ENCODE measurements at places on chromosomes 6 and 20. TPM values are rescaled to one million over a fixed set of nuclear protein-coding genes. Genes with fewer than 3 reads are reported as not detected.

- DNase-seq: no peak
These were observed 142.5 kb downstream of the LCA5 start for GRCh38 chr6:79394690-79395089.

- no peak for DNase-seq
These were observed 80.8 kb downstream of the RCAN2 start for GRCh38 chr6:46410334-46410953.

- no peak for DNase-seq
These were observed 82.3 kb upstream of the CST7 start for GRCh38 chr20:24866742-24867141.

DNA sequence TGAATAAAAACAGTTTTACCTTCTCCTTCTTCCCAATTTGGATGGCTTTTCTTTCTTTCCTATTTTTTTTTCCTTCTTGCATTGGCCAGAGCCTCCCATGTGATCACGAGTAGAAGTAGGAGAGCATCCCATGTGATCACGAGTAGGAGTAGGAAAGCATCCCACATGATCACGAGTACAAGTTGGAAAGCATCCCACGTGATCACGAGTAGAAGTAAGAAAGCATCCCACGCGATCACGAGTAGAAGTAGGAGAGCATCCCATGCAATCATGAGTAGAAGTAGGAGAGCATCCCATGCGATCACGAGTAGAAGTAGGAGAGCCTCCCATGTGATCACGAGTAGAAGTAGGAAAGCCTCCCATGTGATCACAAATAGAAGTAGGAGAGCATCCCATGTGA lies 218.6 kb downstream of the DLL1 start:
- DNase-seq: no peak

- no peak for DNase-seq
These were observed 34.5 kb downstream of the MDGA1 start for GRCh38 chr6:37663019-37663810.

- DNase-seq: no peak
These were observed 66.4 kb downstream of the HMGN3 start for GRCh38 chr6:79167931-79168694.

- DNase-seq: peak; percentile 31
These were observed 14.4 kb upstream of the HLA-DQA1 start for GRCh38 chr6:32622545-32623401.

DNA sequence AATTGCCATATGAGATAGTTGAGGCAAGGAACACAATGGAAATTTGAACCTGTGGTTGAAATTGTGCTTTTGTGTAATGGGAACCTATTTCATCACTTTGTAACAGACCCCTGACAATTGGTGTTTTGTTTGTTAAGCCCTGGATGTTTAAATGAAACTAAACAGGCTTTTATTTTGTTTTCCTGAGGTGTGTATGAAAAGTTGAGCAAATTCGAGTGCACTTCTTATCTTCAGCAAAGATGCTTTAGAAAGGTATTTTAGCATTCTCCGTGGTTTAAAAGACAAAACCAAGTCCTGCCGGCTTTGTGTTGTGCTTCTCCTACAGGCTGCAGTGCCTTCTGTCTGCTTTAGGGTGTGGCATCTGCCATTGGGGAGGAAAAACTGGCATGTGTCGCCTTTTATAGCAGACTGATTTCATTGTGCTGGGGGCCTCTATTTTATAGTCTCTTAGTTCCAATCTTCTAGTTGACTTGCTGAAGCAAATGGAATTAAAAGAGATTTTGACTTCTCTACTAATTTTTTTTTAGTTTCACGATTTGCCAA lies 2.2 kb upstream of the ARID1B start:
- DNase-seq: no peak

DNA sequence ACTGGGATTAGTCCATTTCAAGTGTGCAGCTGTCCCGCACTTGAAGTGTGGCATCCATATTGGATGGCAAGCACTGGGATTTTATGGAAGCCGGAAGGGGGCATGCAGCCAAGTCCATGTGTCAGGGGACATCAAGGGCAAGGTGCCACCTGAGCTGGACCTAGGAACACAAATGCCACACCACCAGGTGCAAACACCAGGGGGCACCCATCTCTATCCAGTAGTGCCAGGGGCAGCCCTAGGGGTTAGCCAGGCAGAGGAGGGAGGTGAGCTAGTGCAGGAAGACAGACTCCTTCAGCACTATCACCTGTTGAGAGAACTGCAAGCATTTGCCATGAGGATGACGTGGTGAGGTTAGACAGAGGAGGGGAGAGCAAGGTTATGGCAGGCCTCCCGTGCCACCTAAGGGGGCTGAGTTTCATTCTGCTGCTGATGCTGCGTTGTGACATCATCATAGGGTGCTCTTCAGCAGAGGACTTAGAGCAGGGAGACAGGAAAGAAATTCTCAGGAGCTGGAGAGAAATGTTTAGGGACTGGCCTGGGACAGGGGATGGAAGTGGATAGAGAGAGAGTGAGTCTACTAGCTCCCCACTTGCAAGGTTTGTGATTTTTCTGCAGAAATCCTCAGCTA lies 192.6 kb upstream of the SLC24A3 start:
- peak; percentile 26 for DNase-seq

GRCh38 chr20:672963-673602 lies 2.5 kb downstream of the SCRT2 start:
- DNase-seq: peak; percentile 60

GRCh38 chr20:18774207-18774606 lies 39.4 kb upstream of the SCP2D1 start:
- DNase-seq: no peak

DNA sequence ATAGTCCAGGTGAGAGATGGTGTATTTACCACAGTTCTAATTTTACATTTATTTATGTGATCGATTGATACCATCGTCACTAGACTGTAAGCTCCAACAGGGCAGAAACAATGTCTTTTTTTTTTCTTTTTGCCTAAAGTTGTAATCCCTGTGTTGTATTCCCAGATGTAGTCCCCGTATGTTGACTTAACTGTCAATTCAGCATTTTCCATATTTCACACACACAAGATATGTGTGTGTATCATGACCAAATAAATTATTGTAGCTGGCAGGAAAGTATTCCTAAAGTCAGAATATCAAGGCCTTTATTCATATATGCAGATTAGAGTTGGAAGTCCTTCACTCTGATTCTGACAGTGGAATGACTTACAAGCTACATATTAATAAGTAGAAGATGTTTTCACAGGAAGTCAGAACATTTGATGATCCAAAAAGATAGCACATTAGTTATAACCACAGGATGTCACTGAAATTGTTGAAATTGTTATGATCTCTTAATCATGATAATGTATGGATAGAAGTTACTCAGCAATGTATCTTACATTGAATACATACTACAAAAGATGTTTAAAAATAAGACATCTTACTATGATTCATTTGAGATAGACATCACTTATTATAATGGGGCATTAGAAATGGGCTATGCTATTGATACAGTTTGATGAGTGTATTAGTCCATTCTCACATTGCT lies 10.6 kb downstream of the RNF182 start:
- DNase-seq: no peak

DNA sequence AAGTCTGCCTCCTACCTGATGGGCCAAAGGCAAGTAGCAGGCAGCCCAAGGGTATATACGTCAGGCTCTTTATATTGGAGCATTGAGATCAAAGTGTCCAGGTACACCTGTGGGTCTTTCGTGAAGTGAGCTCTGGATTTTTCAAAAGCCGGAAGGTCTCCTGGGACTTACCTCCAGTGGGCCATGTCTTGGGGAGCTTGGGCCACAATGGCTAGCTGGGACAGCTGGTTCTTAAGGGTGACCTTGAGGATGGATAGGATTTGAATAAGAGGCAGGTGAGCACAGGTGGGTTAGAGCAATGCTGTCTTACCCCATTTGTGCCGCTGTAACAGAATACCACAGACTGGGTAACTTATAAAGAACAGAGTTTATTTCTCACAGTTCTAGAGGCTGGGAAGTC lies 153.4 kb downstream of the CDC5L start:
- no peak for DNase-seq

- DNase-seq: no peak
These were observed 48.9 kb upstream of the TFAP2A start for GRCh38 chr6:10463491-10464481.

DNA sequence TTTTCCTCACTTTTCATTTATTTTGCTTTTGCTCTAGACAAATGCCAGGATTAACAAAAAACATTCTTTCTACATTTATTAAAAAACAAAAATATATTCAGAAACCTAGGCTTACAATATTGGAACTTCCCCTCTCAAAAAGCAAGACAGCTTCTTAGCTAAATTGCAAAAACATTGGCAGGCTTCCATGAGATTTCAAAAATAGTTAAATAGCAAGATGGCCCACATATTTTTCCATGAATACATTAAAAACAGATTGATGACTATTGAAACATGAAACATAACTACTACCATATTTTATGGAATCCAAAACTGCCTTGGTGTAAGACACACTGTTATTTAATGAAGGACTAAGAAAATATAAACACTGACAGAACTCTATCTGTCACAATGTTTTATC lies 92.0 kb downstream of the LY86 start:
- DNase-seq: no peak

DNA sequence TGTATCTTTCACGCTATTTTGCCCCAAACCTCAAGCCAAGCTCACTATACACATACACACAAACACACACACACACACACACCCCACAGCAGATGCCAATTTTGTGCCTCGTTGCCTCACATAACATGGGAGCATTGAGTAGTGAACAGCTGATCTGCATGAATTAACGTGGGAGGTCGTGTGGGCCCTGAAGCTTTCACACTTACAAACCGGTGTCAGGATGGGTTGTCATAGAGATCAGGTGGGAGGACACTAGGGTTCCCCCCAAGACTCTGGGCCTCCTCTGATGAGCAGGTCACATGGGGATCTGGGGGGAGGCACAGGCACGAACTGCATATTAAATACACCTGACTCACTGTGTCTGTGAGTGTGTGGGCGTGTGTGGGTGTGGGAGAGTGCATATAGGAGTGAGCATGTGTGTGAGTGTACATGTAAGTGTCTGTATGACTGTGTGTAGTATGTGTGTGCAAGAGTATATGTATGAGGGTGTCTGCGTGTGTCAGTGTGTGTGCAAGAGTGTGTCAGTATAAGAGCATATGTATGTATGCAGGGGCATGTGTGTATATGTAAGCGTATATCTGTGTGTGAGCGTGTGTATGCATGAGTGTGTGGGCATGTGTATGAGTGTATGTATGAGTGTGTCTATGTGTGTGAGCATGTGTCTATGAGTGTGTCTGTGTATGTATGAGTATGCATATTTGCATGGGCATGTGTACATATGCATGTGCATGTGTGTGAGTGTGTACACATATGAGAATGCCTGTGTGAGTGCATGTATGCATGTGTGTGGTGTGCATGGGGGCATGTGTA lies 370.4 kb downstream of the PREX1 start:
- DNase-seq: no peak

DNA sequence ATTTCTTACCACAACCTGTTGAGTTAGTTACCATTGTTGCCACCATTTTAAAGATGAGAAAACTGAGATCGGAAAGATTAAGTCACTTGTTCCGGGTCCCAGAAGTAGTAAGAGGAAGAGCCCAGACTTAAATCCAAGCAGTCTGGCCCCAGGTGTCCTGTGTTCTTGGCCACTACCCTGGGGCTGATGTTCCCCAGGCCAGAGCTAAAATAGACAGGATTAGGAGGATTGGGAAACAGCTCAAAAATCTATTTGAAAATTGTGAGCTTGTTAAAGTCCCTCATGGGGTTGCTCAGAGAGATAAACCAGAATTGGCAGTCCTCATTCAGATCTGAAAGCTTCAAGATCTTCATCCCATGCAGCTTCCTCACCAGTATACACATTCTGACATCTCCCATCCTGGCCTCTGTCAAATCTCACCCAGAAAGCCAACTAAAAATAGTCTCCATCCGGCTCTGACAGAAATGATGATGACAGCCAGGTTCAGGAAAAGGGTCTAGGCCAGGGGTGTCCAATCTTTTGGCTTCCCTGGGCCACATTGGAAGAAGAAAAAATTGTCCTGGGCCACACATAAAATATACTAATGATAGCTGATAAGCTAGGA lies 62.0 kb downstream of the GFOD1 start:
- no peak for DNase-seq

DNA sequence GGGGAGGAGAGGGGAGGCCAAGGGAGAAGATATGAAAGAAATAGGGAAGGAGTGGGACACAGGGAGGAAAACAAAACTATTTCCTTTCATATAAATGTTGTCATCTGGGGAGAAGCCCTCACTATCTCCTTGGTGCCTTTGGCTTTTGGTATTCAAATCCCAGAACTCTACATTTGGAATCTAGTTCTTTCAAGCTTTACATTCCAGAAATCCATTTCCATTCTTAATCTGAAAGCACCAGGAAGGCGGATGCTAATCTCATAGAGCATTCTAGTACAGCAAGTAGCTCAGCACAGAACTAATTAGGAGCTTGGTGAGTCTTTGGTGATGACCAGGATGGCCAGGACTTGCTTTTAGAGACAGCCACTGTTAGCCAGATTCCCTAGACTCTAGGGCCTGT lies 177.9 kb downstream of the KIF16B start:
- DNase-seq: no peak

DNA sequence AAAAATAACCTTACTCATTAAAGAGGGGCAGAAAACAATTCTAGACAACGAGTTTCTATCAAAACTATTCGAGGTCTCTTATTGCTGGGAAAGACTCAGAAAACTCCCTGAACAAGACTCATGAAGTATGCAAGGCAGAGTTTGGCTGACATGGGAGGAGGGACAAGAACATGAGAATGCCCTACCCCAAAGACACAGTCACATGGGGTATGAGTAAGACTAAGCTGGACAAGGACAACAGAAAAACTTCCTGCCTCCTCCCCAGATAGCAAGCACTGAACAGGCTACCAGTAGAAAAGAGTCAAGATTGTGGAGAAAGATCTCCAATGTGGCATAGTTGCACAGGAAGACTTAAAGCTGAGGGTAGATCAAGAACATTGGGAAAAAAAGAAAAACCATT lies 39.7 kb upstream of the PHIP start:
- no peak for DNase-seq

DNA sequence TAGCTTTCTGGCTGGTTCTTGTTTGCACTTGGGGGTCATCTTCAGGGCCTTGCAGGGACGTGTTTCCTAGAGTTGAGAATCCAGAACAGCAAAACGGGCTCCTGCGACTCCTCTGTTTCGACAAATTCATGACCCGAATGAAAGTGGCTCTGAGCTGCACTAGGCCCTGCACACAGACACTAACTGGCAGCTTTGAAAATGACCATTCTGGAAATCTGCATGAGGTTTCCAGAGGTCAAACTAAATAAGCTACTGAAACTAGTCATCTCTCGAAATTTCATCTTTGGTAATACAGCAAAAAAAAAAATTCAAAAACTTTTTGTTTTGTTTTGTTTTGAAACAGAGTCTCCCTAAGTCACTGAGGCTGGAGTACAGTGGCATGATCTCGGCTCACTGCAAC lies 15.5 kb upstream of the BMP7 start:
- DNase-seq: no peak

- DNase-seq: no peak
These were observed 30.1 kb downstream of the PCMT1 start for GRCh38 chr6:149779644-149779963.

- no peak for DNase-seq
These were observed 150.2 kb upstream of the SNX9 start for GRCh38 chr6:157672726-157673412.

- no peak for DNase-seq
These were observed 3.0 kb downstream of the CSNK2A1 start for GRCh38 chr20:540391-541201.

GRCh38 chr20:50373674-50374286 lies 136.4 kb upstream of the PTPN1 start:
- DNase-seq: no peak

The UST gene
- polyA plus RNA-seq: 9.5 TPM

The AKAP7 gene
- 4.7 TPM for polyA plus RNA-seq

The SLC13A3 gene
- polyA plus RNA-seq: 15.4 TPM

The FAXC gene
- polyA plus RNA-seq: 23.2 TPM

The SS18L1 gene
- 29.7 TPM for polyA plus RNA-seq

The TMC2 gene
- polyA plus RNA-seq: not detected

The TNXB gene
- polyA plus RNA-seq: 6.5 TPM

The ATF6B gene
- polyA plus RNA-seq: 42.2 TPM

The GABRR1 gene
- 0.63 TPM for polyA plus RNA-seq

The TTK gene
- polyA plus RNA-seq: 6.3 TPM

Data from H1 (cell line).